ENCODE measurements at places on chromosomes 5 and 9.

- no peak for DNase-seq
These were observed 49.0 kb upstream of the RAPGEF6 start for GRCh38 chr5:131684051-131684450.

GRCh38 chr9:112615584-112616266, 102.2 kb downstream of the INIP start:
- no peak for DNase-seq

GRCh38 chr5:10330511-10331230, 22.8 kb upstream of the MARCHF6 start:
- DNase-seq: no peak

GRCh38 chr9:137028263-137029057, 423 bp upstream of the ABCA2 start:
- DNase-seq: peak; percentile 30

DNA sequence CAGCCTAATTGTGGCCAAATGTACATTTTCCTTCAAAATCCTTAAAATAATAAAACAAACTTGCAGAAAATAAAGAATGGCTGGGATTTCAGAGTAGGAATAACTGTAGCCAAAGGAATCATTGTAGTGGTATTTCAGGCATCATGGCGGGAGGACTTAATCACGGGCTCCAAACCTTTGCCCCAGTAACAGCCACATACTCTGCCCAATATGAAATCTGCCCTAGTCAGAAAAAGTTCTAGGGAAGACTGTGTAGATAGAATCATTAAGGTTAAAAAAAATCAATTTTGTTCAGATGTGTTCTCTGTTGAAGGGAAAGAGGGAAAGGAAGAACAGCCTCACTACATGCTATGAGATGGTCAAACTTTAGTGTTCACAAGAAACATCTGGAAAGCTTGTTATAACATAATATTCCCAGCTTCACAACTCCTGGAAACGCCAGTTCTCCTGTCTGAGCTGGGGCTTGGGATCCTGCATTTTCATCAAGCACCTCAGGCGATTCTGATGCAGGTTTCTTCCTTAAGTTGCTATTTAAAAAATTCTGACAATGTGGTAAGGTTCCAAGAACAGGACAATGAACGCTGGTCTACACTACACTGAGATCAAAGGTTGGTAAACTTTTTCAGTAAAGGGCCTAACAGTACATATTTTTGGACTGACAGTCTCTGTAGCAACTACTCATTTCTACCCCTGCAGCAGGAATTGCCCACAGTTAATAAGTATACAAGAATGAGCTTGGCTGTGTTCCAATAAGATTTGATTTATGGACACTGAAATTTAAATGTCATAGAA, 87.9 kb downstream of the CEMIP2 start:
- no peak for DNase-seq

GRCh38 chr9:116096046-116096445, 57.5 kb upstream of the PAPPA start:
- no peak for DNase-seq
